ENCODE measurements at places on chromosomes 6 and 20.

DNA sequence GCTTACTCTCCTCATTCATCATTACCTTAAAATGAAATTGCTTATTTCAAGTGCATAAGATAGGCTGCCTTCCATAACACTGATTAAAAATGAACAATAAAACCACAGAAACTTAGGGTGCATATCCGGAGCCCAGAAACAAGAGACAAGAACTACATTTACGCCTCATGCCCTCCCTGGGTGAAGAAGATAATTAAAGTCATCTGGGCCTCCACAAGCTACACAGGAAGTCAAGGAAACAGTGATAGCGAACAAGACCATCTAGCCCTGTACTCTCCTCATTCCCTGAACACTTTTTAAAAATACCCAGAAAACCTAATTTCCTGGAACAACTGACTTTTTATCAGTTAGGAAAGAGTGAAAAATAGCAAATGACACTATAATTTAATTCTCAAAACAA lies 6.3 kb downstream of the SOD2 start:
- no peak for DNase-seq

- no peak for DNase-seq
These were observed 3.0 kb downstream of the ADGRF4 start for GRCh38 chr6:47701363-47701762.

DNA sequence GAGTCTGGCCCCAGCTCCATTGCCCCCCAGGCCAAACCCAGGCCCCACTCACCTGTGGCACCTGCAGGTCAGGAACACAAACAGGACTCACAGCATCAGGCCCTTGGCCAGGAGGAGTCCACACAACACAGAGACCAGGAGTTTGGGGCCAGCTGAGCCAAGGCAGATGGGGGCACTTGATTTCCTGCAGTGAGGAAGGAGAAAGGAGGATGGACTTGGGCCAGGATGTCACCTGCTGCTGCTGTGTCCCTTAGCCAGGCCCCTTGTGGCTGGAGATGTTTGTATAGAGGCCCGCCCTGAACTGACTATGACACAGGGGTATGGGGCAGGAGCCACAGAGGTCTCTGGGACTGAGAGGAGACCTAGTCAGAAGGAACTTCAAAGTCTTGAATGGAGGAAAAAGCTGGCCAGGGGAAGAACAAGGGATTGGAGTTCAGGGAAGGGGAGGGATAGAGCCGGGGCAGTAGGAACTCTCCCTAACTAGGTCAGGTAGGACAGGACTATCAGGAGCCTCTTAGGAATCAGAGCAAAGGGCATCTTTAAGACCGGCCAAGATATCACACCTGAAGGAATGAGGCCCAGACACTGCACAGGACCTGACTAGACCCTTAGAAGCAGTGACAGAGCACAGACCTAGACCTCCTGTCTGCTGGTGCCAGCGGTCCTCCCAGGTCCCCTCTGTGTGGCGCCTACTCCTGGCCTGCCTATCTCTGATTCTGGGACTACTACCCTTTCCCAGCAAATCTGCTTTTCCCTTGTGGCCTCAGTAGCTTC lies 8.8 kb upstream of the TREML2 start:
- DNase-seq: no peak

DNA sequence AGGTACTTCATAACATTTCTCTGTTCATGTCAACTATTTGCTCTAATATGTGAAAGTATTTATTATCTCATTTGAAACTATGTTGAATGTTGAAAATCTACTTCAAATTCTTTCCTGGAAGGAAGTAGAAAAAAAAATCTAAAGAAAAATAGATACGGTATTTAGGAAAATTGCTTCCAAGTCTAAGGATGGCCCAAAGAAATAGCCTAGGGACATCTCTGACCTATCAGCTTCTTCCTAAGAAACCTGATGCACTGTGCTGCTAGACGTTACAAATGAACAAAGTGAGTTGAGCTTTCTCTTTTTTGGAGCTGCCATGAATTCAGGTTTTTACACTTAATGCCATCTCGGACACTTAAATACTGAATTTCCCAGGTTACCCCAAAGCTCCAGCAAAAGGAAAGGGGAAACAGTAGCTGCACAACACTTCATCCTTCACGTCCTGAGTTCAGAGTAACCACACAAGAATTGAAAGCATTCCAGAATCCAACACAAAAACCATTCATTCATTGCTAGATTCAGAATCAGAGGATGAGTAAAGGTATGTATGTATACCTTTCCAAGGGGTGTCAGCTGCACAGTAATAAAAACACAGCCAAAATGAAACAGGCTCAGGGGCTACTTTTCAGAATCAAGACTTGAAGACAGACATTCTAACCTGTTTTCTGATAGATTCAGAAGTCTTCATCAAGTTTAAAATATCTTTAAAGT lies 7.9 kb downstream of the RMND1 start:
- DNase-seq: no peak

DNA sequence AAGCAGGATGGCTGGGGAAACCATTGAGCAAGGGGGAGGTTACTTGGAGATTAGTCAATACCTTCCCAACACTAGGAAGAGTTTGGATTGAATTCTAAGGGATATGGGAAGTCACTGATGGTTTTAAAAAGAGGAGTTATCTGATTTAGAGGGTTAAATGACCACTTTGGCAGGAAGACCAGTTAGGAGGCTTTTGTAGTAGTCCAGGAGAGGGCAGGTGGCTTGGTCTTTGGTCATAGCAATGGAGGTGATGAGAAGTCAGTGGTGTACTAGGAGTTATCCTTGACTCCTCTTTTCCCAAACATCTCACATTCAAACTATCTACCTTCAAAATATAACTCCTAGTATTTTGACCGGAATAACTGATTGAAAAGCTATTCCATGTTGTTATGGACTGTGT lies 644.1 kb downstream of the UTRN start:
- no peak for DNase-seq

Data from cerebellar cortex (tissue), 1 donor.